Pancreas (tissue), 10 donors: ENCODE measurements at places on chromosomes 5 and 9.

DNA sequence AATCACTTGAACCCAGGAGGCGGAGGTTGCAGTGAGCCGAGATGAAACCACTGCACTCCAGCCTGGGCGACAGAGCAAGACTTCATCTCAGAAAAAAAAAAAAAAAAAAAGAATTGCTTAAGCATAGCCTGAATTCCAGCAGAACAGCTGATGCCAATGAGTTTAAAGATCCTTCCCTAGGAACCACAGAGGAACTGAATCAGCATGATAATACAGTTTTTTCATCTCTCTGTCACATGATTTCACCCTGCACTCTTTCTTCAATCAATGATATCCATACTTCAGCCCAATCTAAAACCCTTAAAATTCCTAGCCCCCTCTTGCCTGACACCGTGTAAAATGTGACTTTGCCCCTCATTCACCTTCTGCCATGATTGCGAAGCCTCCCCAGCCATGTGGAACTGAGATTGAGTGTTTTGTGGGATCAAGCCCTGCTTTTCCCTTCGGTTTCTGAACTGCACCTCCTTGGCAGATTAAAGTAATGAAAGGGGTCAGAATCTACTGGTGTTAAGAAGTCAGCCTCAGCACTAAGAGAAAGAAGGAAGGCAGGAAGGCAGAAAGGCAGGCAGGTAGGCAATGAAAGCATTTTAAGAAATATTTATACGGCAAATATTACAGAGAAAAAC lies 20.9 kb upstream of the DMXL1 start:
- no peaks in the 10 kb centered on the region for H3K36me3 ChIP-seq
- H3K27ac ChIP-seq = no peak overlapping the region
- no peaks in the 10 kb centered on the region for H3K27me3 ChIP-seq
- no peak overlapping the region for H3K4me3 ChIP-seq
- no peak for DNase-seq

GRCh38 chr5:24649531-24649930 lies 4.8 kb upstream of the CDH10 start:
- no peak for DNase-seq
- H3K27me3 ChIP-seq = no peaks in the 10 kb centered on the region
- no peak overlapping the region for H3K27ac ChIP-seq
- H3K4me3 ChIP-seq = no peak overlapping the region
- H3K36me3 ChIP-seq = no peaks in the 10 kb centered on the region
- H3K4me1 ChIP-seq = no peaks in the 10 kb centered on the region

- no peaks in the 10 kb centered on the region for H3K27me3 ChIP-seq
- H3K4me1 ChIP-seq = peaks cover 16% of the 10 kb centered on the region
- H3K4me3 ChIP-seq = no peak overlapping the region
- no peak for DNase-seq
These were observed 87.6 kb downstream of the F2RL2 start for GRCh38 chr5:76535577-76535976.

- no peak overlapping the region for H3K4me3 ChIP-seq
- no peaks in the 10 kb centered on the region for H3K36me3 ChIP-seq
- H3K27ac ChIP-seq = no peak overlapping the region
- no peaks in the 10 kb centered on the region for H3K27me3 ChIP-seq
- no peaks in the 10 kb centered on the region for H3K4me1 ChIP-seq
- no peak for DNase-seq
These were observed 126.1 kb downstream of the CACNA1B start for GRCh38 chr9:138003485-138004190.
